ENCODE measurements at places on chromosomes 12 and 14. TPM values are rescaled to one million over a fixed set of nuclear protein-coding genes. Genes with fewer than 3 reads are reported as not detected.

DNA sequence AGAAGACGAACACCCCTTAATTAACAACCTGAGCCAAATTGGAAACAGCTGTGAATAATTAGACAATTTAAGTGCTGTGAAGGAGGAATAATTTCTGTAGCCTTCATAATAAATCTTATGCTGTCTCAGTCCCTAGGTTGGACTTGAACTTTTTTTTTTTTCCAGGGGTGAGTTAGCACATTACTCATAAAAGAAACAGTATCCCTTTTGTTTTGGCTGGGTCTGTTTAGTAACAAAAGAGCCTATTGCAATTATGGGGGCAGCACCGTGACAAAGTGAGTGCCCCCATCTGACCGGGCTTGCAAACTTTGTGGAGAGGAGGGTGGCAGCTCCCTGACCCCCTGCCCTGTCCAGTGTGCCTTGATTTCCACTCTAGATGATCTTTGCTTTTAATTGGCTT, 167.4 kb downstream of the DICER1 start:
- no peak for DNase-seq

DNA sequence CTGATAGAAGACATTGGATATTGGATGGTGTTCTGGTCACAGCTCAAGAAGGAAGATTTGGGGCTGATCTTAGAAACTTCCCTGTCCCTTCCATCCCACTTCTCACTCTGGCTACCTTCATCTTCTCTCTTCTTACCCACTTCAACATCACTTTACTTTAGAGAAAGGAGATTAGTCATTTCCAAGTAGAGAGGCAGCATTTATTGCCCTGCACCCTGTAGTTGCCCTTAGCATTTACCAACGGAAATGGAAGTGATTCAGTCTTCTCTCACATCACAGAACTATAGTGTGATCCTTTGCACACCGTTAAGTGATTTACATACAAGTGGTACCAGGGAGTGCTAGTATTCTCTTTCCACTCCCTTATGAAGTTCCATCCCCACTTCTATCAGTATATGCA, 52.4 kb downstream of the PHLDA1 start:
- peak; percentile 70 for DNase-seq

GRCh38 chr12:108638141-108638827, 4.6 kb upstream of the SELPLG start:
- no peak for DNase-seq

- DNase-seq = no peak
These were observed 110.7 kb downstream of the SLC25A21 start for GRCh38 chr14:37061697-37062096.

DNA sequence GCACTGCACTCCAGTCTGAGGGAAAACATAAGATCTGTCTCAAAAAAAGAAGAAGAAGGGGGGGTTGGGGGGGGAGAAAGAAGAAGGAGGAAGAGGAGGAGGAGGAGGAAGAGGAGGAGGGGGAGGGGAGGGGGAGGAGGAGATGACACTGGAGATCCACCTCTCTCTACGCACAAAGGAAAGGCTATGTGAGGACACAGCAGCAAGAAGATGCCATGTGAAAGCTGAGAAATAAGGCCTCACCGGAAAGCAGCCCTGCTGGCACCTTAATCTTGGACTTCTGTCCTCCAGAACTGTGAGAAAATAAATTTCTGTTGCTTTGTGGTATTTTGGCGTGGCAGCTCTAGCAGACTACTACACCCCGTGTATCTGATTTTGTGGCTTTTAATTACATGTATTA, 477.9 kb downstream of the MED13L start:
- DNase-seq = peak; percentile 8

- no peak for DNase-seq
These were observed 18.2 kb downstream of the CINP start for GRCh38 chr14:102344485-102344884.

CELA1 gene
- total RNA-seq = not detected

Data from GM23248 (cell line).